Activated CD4-positive, alpha-beta memory T cell treated with anti-CD3 and anti-CD28 coated beads for 36 hours (primary cell): ENCODE measurements at places on chromosomes 12 and 14. TPM values are rescaled to one million over a fixed set of nuclear protein-coding genes. Genes with fewer than 3 reads are reported as not detected.

SERPINA12 gene
- not detected for total RNA-seq

COL2A1 gene
- total RNA-seq, result not detected

GRCh38 chr12:24470050-24470449 lies 478.9 kb downstream of the BCAT1 start:
- no peaks in the 10 kb centered on the region for H3K36me3 ChIP-seq
- no peak for DNase-seq
- H3K27me3 ChIP-seq, result no peaks in the 10 kb centered on the region
- H3K4me1 ChIP-seq, result no peaks in the 10 kb centered on the region
- H3K27ac ChIP-seq, result no peak overlapping the region

DNA sequence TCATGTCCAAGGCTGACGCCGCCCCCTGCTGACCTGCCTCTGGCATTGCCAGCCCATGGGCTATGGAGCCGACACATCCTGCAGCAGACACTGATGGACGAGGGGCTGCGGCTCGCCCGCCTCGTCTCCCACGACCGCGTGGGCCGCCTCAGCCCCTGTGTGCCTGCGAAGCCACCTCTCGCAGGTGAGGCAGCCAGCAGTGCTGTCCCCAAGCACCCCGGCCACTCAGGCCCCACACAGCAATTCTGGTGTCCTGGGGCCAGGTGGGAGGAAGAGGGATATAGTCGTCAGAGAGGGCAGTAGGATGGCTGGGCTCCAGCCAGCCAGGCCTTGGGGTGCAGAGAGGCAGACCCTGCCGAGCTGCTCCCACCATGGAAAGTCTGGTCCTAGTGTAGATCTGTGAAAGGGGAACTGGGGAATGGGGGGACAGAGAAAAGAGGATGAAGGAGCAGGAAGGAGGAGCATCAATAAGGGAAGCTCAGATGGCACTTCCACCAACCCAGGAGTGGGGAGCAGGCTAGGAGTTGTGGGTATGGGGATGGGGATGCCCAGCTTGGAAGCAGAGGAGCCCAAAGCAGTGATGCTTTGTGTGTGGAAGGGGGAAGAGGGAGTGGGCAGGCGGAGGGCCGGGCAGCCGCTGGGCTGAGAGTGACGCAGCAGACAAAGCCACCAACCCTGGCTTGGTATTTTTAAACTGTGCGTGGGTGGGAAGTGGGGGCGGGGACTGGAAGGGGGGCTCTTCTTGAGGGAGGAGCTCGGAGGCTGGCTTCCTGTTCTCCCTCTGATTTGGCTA lies 4.7 kb downstream of the NAB2 start:
- peak overlapping the region; percentile 92 for H3K27ac ChIP-seq
- peak; percentile 88 for DNase-seq
- no peaks in the 10 kb centered on the region for H3K27me3 ChIP-seq
- peaks cover 61% of the 10 kb centered on the region for H3K36me3 ChIP-seq
- H3K4me3 ChIP-seq, result peak overlapping the region; percentile 69

DNA sequence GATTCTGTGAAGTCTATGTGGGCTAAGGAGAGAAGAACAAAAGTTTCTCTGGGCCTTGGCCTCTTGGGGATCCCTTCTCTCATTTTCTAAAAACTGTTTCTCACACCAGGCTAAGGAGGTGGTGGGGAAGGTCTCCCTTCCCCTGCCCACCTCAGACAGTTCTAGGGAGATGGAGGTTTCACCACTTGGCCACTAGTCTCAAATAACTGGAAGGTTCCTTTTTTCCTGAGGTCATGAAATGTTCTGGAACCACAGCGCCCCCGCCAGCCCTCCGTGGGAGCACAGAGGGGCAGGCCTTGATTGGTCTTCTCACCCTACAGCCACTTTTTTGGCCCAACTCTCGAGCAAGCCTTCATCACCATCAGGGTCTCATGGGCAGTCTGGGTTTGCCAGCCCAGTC lies 12.6 kb downstream of the C12orf43 start:
- H3K4me1 ChIP-seq, result no peaks in the 10 kb centered on the region
- H3K36me3 ChIP-seq, result peaks cover 24% of the 10 kb centered on the region
- H3K27me3 ChIP-seq, result no peaks in the 10 kb centered on the region
- DNase-seq, result no peak

DNA sequence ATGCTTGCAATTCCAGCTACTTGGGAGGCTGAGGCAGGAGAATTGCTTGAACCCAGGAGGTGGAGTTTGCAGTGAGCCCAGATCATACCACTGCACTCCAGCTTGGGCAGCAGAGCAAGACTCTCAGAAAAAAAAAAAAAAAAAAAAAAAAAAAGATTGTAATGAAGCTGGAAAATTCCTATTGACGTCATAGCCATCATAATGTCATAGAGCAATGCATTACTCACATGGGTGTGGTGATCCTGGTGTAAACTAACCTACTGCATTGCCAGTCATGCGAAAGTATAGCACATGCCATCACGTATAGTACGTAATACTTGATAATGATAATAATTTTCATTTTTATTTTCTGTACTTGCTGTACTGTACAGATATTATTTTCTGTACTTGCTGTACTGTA lies 42.7 kb upstream of the NID2 start:
- H3K36me3 ChIP-seq, result no peaks in the 10 kb centered on the region
- no peak overlapping the region for H3K4me3 ChIP-seq
- no peak overlapping the region for H3K27ac ChIP-seq
- no peak for DNase-seq

DNA sequence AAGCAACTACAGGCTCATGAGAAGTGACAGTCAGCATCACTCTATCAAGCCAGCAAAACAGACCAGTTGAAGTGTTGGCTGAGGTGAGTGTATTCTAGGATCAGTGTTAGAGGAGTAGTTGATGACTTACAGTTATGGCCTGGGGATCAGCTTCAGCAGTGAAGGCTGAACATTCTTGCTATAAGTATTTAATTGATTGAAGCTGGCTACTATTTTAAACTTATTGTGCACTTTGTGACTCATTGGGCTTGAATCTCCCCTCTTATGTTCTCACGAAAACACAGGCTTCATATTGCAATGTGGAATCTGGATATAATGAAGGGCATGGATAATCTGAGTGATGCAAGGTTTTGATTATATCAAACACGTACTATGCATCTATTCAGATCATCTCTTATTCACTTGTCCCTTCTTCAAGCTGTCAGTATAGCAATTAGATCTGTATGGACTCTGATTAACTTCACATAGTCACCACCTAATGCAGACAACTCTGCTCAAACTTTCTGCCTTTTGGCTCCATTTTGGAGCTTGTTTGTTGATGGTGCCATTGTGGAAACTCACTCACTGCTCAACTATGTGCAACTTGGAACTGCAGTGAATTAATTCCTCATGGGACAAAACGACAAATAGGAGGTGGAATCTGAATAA lies 309.2 kb downstream of the SLC16A7 start:
- no peak overlapping the region for H3K27ac ChIP-seq
- no peak overlapping the region for H3K4me3 ChIP-seq
- DNase-seq, result no peak
- H3K27me3 ChIP-seq, result no peaks in the 10 kb centered on the region

DNA sequence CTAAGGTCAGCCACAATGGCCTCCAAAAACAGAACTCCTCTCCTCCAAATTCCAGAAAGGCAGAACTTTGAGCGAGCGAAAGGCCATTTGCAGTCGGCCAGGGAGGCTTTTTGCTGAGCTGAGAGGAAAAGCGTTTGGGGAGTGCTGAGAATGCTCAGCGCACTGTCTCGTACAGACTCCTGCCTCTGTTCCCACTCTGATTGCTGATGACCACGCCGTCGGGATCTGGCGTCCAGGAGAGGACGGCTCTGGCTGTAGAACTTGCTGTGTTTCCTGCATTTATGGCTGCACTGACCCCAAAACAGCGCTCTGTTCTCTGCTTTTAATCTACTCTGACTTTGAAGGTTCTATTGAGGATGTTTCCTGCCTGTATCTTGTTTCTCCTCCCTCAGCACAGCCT lies 82.4 kb upstream of the WSCD2 start:
- peaks cover 5% of the 10 kb centered on the region for H3K4me1 ChIP-seq
- no peaks in the 10 kb centered on the region for H3K36me3 ChIP-seq
- no peak overlapping the region for H3K27ac ChIP-seq
- peaks cover 11% of the 10 kb centered on the region for H3K27me3 ChIP-seq
- no peak for DNase-seq

GRCh38 chr12:113697651-113698509 lies 226.2 kb upstream of the LHX5 start:
- no peak overlapping the region for H3K27ac ChIP-seq
- no peaks in the 10 kb centered on the region for H3K36me3 ChIP-seq
- H3K4me3 ChIP-seq, result no peak overlapping the region
- H3K4me1 ChIP-seq, result no peaks in the 10 kb centered on the region
- DNase-seq, result no peak

DNA sequence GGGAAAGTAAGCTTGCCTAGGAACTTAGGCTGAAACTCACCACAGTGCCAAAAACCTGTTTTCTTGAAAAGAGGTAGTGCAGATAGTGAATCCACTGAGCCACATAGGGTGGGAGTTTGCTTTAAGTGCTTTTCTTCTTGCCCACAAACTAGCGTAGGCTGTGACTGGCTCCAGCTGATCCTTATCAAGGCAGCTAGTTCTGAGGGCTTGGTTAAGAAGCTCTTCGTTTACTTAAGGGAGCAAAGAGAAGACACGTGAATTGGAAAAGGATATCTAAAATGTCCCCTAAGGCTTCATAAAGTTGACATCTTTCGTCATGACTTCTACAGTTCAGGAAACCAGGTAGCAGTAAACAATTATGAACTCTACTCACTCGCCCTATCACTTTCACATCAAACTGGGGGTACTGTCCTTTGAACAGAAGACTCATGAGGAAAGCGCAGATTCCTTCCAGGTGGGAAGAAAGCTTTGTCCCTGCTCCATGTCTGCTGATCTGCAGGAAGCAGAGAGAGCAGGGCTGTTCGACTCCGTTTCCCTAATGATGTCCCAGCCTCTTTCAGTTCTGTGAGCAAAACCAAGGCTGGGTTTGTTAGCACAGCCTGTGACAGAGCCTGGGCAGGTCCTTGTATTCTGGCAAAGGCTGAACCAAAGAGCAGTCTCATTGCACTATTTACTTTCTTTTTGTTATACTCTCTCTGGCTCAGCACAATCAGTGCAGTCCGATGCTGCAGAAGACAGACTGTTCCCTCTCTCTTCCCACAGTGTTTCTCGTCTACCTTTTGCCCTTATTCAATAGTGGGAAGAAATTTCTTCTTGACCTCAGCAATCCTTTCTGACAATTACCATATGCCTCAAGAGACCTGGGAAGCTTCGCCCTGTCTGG lies 93.5 kb upstream of the ETV6 start:
- peaks cover 24% of the 10 kb centered on the region for H3K4me1 ChIP-seq
- peaks cover 4% of the 10 kb centered on the region for H3K27me3 ChIP-seq
- H3K36me3 ChIP-seq, result no peaks in the 10 kb centered on the region

GRCh38 chr12:54364413-54364812 lies at the start of gene GPR84:
Gene GPR84, minus strand, starts transcription at chr12:54364486. Its CDS starts 635 bp downstream, at chr12:54363851.
- DNase-seq, result peak; percentile 73
- H3K27ac ChIP-seq, result peak within 1 kb of the TSS; percentile 76
- peaks cover 40% of the 10 kb centered on the region for H3K4me1 ChIP-seq
- H3K27me3 ChIP-seq, result peaks cover 3% of the 10 kb centered on the region

DNA sequence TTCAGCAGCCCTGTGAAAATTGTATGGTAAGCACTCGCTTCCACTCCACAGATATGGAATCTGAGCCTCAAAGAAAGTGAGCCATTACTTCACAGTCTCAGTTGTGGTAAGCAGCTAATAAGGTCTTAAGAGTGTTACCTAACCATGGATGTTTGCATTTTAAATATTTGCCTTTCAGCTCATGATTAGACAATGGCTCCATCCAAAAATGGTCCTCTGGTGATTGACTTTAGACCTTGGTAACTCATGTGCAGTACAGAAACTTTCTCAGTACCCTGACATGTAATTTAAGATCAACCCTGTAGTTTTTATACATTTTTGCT lies 1.8 kb downstream of the A2M start:
- no peaks in the 10 kb centered on the region for H3K27me3 ChIP-seq
- H3K27ac ChIP-seq, result no peak overlapping the region
- H3K4me1 ChIP-seq, result peaks cover 28% of the 10 kb centered on the region
- no peak for DNase-seq

DNA sequence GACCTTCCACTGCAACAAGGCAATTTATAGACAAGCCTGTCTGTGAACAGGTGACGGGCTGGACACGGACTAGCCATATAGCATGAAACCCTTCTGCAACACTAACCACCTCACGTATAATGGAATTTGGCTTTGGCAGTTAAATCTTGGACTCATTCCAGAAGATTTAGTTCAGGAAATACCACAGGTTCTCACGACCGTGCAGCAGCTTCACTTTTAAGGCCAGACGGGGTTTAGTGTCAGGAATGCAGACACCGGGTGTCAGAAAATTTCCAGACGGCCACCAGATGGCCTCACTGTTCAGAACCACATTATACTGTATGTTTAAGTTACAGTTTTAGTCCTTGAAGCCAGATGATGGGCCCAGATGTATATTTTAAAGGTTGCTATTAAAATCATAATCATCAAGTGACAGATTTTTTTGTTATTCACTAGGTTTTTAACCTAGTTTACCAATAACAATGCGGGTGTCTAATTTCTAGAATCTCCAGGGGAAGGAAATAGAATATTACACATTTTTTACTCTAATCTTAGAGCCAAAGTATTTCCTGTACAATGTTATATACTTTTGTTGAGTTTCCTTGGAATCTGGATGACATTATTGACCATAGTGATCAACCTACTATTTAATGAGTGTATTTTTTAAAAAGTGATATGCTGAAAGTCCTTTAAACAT lies 90.5 kb upstream of the TMPO start:
- DNase-seq, result peak; percentile 74
- no peak overlapping the region for H3K4me3 ChIP-seq
- no peaks in the 10 kb centered on the region for H3K36me3 ChIP-seq

DNA sequence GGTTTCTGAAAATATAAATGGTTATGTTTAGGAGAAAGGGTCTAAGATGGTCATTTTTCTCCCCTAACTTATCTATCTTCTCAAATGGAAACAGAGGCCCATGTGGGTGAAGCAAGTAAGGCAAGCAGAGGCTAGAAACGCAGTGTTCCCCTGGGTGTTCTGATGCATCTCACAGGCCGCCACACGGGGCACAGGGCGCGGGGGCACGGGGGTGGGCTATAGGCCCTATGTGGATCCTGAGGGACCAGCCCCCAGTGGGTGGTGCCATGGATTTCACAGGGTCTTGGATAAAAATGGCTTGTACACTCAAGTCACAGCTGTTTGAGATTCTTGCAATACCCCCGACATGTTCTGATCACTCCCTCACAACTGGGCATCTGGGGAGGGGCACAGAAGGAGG lies 17.7 kb downstream of the ACTN1 start:
- H3K27ac ChIP-seq, result no peak overlapping the region
- H3K27me3 ChIP-seq, result no peaks in the 10 kb centered on the region
- DNase-seq, result no peak
- peaks cover 2% of the 10 kb centered on the region for H3K36me3 ChIP-seq
- no peak overlapping the region for H3K4me3 ChIP-seq
